ENCODE measurements at places on chromosomes 5 and 9.

GRCh38 chr9:69535286-69535832 is 136.8 kb downstream of the APBA1 start:
- no peak for DNase-seq

- DNase-seq: peak; percentile 78
These were observed 27.8 kb upstream of the GRPEL2 start for GRCh38 chr5:149317281-149318048.

DNA sequence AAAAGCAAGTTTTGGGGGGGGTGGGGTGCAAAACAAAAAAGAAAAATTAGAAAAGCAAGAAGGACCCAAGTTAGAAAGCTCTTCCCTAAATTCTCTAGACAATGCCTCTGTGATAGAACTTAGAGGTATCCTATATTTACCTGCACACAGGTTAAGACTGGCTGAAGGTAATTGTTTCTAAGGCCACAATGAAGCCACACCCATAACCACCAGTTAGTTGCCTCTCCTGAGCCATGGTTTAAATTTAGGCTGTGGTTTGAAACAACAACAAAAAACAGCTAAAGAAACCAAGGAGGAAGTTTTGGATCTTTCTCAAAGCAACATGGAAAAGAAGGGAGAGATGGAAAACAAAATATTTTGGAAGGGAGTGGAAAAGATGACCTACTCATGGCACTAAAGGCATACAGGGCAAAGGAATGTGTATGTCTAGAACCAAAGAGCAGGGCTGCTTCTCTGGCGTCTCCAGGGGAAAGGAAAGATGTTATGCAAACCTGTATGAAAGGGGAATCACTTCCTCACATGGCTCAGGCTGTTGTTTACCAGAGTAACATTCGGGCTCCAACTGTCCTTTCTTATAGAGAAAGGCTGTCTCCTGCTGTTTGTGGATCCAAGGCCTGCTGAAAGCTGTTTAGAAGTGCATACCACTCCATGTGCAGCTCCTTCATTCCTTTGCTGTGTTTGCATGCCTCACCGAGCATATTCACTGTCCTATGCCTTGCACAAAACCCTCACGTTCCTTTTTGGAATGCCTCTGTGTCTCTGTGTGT is 408.9 kb upstream of the MPDZ start:
- DNase-seq: peak; percentile 21

GRCh38 chr5:87268126-87268969 is 665 bp downstream of the RASA1 start:
- DNase-seq: peak; percentile 72

GRCh38 chr5:68116868-68117411 is 98.6 kb upstream of the PIK3R1 start:
- no peak for DNase-seq

DNA sequence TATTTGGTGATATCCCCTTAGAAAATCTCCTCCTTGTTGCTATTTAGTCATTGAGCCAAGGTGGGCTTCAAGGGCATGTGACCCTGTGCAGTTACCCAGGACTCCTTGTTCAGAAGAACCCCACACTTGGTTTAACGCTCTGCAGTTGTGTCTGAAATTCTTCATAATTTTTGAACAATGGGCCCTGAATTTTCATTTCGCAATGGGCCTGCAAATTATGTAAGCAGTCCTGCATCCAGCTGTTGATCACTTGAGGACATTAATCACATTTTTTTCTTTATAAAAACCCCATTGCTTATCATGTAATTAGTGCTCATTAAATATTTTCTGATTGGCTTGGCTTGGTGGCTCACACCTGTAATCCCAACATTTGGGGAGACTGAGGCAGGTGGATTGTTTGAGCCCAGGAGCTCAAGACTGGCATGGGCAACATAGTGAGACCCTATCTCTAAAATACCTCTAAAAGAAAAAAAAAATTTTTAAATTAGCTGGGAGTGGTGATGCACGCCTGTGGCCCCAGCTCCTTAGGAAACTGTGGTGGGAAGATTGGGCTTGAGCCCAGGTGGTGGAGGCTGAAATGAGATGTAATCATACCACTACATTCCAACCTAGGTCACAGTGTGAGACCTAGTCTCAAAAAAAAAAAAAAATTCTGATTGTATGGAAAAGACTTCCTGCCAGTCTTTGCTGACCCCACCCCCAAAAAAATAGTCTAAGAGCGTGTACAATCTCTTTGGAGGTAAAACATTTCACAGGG is 194.2 kb upstream of the HAPLN1 start:
- DNase-seq: no peak

DNA sequence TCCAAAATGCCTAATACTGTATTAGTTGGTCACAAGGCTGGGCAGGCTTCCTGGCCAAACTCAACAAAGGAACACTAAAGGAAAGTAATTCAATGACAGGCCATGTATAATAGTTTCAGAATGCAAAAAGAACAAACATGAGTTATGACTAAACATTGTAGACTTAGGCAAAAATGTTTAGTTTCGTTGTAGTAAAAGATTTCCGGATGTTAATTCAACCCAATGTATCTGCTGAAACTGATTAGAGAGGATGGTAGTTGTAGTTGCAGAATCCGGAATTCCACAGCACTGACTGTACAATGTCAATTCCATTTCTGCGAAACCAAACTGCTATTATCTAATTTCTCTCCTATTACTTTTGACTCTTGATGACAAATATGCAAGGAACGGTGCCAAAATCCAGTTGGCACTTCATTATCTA is 117.9 kb upstream of the FST start:
- DNase-seq: no peak

DNA sequence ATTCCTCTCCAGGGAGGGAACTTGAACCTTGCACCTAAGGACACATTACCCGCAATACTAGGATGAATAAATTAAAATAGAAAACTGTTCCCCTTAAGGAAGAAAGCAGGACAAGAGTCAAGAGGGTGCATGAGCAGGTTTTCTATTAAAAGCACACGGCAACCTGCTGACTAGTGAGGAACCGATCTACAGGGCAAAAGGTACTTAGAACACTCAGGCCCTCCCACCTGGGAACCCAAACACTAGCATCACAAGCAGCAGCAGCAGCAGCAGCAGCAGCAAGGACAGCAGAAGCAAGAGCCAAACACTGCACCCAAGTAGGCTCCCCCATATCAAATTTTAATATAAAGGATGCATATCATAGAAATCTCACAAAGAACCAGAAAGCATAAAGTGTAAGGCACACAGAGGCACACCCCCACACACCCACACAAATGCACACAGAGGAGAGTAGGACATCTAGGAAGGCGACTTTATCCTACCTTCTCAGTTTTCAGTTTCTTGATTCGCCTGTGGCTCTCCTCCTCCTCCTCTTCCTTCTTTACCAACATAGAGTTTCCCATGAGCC is 2.8 kb downstream of the ZNF608 start:
- DNase-seq: no peak

GRCh38 chr5:64505769-64506566 is at the start of gene RGS7BP:
Gene RGS7BP, plus strand, starts transcription at chr5:64506015. Its CDS starts 610 bp downstream, at chr5:64506625.
- peak; percentile 77 for DNase-seq

GRCh38 chr9:125437771-125438221 is 176.2 kb downstream of the GAPVD1 start:
- DNase-seq: no peak

DNA sequence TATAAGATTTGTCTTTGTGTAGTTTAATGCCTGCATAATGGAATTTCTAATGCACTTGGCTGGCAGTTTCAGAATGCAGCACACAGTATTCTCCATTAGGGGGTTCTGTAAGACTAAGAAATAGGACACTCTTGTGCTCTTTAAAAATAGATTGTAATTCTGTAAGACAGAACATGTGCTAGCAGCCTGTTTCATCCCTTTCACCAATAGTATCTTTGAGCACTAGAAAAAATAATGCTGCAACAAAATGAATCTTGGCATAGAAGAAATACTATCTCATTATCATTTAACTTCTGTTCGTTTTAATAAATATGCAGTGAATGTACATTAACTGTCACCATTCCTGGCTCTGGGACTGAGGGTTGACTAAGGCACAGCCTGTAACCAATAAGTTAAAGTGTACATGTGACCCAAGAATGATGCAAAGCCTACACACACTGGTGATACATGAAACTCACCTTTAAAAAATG is 23.8 kb upstream of the ZNF622 start:
- no peak for DNase-seq

DNA sequence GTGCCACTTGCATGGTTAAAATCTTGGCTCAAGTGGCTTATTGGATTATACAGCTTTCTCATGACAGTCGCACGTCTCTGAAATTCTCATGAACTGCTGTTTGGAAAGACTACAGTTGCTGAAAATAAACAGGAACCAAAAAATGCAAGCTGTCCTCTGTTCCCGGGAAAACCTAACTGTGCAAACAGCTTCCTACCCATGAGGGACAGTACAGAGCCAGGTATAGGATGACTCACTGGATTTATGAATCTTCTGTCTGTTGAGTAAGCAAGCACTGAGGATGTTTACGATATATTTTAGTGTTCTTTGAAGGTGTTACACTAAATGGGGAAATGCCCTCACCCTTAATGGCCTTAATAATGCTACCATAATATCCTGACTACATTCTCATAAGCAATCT is 380.3 kb upstream of the TNC start:
- no peak for DNase-seq

DNA sequence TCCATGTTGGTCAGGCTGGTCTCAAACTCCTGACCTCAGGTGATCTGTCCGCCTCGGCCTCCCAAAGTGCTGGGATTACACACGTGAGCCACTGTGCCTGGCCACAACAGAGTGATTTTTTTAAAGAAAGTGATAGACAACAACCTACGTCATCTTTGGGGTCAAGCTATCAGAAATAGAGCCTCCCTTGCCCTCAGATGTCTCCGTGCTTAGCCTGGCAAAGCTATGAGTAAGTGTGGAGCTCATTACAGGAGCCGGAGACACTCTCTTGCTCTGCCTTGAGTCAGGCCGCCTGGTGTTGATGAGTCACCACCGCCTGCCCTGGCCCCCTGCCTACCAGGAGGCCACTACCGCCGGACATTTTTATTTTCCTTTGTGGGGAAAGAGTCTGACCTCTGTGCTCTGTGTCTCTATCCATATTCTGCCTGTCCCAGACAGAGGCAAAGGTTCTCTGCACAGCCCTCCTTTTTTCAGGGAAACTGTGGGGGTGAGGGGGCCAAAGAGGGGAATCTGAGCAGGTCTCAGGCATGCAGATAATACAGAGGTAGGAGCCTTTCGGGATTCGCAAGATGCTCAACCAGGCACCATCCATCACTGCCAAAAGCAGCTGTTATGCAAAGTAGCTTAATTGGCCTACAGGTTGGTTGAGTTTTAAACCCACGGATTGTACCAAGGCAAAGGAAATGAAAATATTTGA is 123.7 kb upstream of the CPEB4 start:
- DNase-seq: peak; percentile 74

DNA sequence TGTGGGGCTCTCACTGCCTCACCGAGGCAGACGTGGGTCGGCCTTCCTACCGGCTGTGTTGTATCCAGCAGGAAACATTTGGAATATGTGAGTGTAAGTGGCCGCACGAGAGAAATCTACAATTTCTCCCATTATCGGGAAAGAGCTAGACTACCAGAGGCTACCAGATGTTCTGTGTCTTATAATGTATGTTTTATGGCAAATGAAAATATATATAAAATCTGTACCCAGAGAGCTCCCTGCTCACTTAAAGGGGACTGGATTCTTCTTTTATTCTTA is 69.5 kb upstream of the PITX1 start:
- DNase-seq: no peak

- DNase-seq: no peak
These were observed 560 bp downstream of the DOCK2 start for GRCh38 chr5:169637549-169638121.

- no peak for DNase-seq
These were observed 15.0 kb downstream of the BASP1 start for GRCh38 chr5:17232405-17232804.

GRCh38 chr9:103816146-103816545 is 278.0 kb upstream of the SMC2 start:
- DNase-seq: no peak

- DNase-seq: no peak
These were observed 388.7 kb downstream of the EFNA5 start for GRCh38 chr5:107282061-107282460.

- no peak for DNase-seq
These were observed 138.5 kb upstream of the IRX2 start for GRCh38 chr5:2890011-2890410.

DNA sequence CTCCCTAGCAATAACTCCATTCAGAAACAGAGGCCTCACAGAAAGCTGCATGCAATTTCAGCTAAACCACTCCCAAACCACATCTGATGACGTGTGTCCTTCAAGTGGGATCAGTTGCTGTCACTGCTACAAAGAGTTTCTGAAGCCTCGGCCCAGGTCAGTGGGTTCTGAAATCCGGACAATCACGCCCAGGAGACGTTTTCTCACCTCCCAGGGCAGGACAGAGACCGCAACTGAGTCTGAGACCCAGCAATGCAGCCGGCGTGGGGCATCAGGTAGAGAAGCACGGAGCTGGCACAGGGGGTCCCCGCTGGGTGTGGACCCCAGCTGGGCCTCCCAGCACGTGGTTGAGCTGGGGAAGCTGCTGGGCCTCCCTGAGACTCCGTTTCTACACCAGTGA is 2.6 kb upstream of the UBE2QL1 start:
- no peak for DNase-seq

DNA sequence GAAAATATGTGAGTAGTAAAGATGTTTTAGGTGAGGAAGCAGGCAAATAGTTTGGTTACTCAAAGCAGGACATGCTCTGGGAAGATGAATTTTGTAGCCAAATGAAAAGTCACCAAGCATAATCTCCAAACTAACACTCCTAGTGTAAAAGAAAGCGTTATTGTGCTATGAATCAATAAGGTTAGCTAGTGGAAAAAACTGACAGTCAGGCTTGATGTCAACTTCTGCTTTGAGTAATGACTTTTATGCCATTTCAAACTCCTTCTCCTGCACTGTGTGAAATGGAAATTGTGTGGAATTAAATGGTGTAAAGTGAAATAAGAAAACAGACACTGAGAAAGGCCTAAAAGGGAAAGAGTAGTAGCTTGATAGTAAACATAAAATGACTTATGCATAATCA is 637.2 kb upstream of the DMAC1 start:
- DNase-seq: no peak

DNA sequence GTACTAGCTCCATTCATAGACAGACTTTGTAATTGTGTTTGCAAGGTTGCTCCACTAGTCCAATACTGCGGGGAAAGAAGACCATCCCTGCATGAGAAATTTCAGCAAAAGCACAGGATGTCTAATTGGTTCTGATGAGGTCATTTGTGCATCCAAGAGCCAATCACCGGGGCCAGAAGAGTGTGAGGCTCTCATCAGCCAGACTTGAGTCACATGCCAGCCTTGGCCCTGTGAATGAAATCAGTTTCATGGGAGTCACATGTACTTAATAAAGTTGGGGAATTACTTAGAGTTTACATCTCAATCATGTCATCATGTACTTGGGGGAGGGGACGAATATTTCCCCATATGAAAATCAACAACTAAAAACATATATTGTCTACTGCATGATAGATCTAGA is 1236.0 kb downstream of the MAT2B start:
- DNase-seq: no peak

- no peak for DNase-seq
These were observed 132.0 kb downstream of the IZUMO3 start for GRCh38 chr9:24413651-24414050.

Data from H7 (cell line).